Stimulated activated CD8-positive, alpha-beta memory T cell treated with anti-CD3 and anti-CD28 coated beads, Interleukin-4, amount 100 ng/mL, for 4 hours (primary cell): ENCODE measurements at places on chromosomes 2 and 18.

DNA sequence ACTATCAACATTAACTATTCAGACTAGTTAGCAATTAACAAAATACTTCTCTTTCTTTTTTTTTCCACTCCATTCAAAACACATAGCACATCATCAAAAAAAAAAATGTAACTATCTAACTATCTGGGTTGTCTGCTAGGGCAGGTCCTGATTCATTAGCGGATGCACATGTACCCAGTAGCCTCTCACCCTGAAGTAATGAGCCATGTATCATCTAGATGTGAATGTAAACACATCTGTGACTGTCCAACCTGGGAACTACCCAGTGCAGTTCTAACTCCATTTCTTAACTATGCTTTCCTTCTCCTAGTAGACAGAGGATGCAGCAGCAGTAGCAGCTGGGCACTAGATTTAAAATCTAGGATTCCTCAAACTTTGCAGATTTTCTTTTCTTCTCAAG lies 183.1 kb upstream of the PIK3C3 start:
- DNase-seq: no peak

DNA sequence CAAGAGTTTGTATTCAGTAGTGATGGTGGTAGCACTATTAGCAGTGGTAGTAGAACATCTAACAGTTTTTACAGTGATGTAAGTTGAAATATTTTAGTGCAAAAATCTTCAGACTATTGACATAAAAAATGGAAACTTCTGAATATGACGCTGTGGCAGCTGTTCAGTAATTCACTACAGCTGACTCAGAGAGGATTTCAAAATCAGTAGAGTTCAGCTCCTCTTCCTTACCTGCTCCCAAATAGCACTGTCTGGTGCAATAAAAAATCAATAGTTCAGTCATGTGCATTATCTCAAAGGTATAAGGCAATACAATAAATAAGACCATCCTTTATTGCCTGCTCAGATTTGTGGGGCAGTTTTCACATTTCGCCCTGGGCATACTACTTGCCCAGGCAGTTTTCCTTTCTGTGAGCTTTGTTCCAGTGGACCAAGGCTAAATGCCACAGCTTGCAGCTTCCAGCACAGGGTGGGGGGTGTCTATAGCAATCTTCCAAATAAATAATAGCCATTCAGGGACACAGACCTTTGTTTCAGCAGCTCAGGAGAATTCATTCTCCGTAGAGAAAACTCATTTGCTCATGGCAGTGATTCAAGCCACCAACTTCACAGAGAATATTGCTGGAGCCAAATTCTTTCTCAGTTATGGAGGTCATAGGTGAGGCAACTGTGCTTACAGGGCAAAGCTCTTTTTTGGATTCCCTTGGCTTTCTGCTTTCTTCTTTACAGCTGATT lies 33.9 kb upstream of the GORASP2 start:
- no peak for DNase-seq

- DNase-seq: no peak
These were observed 101.3 kb downstream of the TPO start for GRCh38 chr2:1514391-1515072.

DNA sequence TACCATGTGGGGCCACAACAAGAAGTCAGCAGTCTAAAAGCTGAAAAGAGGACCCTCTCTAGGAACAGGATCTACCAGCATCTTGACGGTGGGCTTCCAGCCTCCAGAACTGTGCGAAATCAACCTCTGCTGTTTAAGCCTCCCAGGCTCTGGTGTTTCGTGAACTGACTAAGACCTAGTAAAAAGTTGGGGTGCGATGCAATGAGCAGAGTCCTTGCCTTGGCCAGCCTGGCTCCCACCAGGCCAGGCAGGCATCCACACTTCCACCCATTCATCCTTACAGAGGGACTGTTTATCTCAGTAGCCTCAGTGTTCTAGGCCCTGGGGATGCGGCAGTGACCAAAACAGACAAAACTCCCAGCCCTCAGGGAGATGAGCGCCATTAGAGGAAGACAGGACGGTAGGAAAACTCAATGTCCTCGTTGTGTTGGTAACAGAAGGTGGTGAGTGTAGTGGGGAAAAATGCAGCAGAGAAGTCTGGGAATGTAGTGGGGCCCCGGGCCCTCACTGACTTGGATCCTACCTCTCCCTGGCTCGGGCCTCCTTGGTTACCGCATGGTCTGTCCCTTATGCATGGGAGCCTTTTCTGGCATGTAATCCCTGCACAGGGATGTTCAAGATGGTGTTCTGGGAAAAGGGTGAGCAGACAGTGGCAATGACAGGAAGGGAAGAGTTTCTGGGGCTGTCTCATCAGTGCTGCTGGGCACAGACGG lies 271.8 kb upstream of the HS6ST1 start:
- DNase-seq: no peak

DNA sequence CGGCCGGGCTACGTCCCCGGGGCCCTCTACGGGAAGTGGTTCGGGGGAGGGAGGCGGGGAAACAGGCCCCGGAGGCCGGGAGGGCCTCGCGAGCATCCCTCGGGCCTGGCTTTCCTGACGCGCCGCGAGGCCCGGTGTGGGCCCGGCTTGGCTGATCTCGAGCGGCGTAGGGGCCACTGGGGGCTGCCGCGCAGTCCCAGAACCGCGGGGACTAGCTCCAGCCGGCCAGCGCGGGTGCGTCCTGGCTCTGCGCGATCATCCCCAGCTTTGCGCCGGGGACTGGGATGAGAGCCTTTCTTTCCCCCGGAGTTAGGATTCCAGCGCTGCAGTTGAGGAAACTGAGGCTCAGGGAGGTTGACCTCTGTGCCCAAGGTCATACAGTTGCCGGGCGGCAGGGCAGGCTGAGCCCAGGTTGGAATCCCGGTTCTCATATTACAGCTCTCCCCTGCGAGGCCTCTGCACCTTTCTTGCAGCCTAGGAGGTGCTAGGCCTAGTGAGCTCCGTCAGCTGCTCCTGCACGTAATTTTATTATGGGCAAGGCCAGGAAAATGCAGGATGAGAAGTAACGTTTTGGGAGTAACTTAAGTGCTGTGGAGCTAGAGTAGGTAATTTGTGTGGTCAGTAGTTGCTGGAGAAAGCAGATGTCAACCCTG lies 501 bp downstream of the LPIN1 start:
- no peak for DNase-seq

- DNase-seq: no peak
These were observed 23.6 kb upstream of the SOS1 start for GRCh38 chr2:39144416-39144815.

DNA sequence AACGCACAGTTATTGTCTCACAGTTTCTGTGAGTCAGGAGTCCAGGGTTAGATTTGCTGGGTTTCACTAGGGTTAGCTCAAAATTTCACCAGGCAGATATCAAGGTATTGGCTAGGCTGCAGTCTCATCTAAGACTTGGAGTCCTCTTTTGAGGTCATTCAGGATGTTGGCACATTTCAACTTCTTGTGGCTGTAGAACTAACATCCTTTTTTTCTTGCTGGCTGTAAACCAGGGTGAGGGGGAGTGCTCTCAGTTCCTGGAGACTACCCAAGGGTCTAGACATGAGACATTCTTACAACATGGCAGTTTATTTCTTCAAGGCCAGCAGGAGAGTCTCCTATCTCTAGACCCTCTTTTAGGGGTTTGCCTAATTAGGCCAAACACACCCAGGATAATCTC lies 12.8 kb upstream of the CAVIN2 start:
- no peak for DNase-seq
